ENCODE measurements at places on chromosomes 16 and 17.

DNA sequence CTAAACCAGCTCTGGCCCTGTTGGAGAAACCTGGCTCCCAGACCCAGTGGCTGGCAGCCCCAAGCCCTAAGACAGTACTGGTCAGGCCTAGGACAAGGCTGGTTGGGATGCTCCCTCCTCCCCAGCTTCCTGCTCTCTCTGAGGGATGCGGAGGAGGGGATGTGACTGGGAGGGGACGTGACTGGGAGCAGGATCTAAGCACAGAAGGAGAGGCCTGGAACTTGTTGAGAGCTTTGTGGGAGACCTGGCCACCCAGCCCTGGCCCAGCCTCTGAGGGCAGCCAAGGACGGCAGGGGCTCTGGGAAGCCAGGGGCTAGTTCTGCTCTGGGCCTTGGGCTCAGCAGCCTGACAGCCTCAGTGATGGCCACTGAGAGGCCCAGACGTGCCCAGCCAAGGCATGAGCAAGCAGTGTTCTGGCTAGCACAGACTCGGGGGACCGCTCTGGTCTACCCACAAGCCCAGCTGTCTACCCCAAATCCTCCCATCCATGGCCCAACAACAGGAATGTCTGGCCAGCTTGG lies 22.8 kb downstream of the ATP6V0D1 start:
- no peak for DNase-seq

DNA sequence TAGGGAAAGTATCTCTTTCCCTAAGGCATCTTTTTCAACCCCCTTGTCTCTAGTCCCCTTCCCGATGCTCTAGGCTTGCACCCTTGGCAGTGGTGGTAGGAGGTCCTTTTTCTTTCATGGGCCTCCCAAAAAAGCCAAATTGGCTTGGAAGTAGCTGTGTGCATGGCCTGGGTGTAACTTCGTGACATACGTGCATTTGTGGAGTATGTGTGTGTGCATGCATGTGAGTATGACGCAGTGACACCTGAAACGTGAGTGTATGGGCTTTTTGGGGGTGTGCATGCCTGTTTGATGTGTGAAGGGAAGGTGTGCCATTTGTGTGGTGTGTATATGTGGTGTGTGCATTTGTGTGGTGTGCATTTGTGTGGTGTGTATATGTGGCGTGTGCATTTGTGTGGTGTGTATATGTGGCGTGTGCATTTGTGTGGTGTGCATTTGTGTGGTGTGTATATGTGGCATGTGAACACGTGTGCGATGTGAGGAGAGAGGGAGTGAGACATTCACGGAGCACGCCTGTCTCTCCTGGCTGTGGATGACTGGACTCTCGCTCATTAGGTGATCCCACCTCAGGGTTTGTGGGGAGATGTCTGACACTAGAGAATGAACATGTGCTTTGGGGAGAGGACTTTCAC lies 15.7 kb downstream of the IGFBP4 start:
- DNase-seq: no peak

DNA sequence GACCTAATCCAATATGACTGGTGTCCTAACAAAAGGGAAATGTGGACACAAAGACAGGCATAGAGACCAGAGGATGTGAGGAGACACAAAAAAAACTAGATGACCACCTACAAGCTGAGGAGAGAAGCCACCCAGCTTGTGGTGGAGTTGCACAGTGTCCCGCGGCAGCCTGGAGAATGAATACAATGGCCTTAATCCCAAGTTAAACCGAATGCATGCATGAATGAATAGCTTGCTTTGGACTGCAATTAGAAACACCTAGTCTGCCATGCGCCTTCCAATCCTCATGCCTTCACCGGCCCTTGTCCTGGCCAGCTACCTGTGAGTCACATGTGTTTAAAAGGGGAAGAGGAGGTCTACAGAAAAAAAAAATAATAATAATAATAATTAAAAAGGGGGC lies 72.0 kb downstream of the CNGB1 start:
- no peak for DNase-seq

DNA sequence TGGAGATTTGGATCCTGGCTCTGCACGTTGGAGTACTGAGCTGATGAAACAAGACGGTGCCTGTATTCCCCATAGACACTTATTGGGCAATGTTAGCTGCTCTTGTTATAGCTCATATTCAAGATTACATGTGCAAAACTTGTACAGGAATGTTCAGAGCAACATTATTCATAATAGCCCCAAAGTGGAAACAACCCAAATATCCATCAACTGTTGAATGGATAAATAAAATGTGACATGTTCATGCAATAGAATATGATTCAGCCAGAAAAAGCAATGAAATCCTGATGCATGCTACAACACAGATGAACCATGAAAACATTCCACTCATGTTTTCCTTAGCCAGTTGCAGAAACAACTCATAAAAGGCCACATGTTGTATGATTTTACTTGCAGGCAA lies 5.7 kb upstream of the SDR42E1 start:
- DNase-seq: no peak

DNA sequence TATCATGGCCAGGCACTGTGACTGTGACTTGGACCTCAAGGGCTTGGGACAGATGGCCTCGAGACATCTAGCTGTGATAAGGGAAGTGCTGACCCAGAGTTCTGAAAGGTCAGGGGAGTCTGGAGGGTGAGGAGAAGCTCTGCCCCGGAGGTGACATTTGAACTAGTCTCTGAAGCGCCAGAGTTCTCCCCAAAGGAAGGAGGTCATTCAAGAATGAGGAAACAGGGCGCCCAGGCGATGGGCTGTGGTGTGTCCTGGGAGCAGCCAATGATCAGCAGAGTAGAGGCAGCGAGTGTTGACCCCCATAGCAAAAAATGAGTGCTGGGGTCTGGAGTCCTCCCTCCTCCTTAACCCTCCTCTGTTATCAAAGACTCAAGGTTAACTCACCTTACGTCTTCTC lies 4.9 kb downstream of the STARD3 start:
- DNase-seq: no peak

DNA sequence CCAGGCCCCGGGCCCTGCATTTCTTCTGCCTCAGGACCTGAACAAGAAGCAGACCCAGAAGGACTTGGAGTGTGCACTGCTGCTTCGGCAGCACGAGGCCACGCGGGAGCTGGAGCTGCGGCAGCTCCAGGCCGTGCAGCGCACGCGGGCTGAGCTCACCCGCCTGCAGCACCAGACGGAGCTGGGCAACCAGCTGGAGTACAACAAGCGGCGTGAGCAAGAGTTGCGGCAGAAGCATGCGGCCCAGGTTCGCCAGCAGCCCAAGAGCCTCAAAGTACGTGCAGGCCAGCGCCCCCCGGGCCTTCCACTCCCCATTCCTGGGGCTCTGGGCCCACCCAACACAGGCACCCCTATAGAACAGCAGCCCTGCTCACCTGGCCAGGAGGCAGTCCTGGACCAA lies 9.2 kb downstream of the HIRIP3 start:
- no peak for DNase-seq

GRCh38 chr17:17959520-17960361 lies 12.5 kb downstream of the TOM1L2 start:
- DNase-seq: no peak

- peak; percentile 78 for DNase-seq
Measured at GRCh38 chr16:30934827-30935557, 11.6 kb downstream of the FBXL19 start.

- peak; percentile 21 for DNase-seq
Measured at GRCh38 chr17:20141198-20141972, 132.2 kb downstream of the SPECC1 start.

DNA sequence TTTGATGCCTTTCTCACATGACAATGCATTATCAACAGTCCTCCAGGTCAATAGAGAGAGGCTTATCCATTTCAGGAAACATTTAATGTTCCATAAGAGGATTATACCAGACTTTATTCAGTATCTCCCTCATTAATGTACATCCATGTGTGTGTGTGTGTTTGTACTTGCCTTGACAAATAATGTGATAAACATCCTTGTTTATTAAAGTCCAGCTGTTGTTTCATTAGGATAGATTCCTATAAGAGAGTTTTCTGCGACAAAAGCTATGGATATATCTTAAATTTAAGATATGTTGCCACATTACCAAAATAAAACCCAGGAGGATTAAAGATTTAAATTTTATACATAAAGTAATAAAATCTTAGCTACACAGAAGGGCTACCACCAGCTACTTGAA lies 492.6 kb downstream of the TOX3 start:
- no peak for DNase-seq

DNA sequence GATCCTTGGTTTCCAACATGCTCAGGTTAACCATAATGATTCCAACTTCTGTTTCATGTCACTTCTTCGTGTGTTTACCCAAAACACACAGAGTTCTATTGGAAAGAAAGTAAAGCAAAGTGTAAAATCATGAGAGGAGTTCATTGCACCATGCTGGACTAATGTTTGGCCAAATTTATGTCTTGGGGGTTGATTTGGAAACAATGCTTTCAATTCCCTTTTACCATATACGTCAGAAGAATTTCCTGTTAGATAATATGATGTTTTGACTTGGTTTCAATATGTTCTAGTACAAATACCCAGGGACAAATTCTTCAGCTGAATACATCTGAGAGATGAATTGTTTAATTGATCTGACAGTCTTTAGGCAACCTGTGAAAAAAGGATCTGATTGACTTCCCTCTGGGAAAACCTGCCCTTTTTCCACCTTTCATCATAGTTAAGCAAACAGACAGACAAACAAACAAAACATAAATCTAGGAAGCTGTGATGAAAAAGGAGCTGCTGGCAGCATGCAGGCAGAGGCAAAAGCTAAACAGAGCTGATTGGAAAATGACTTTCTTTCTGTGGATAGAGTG lies 26.0 kb upstream of the MPHOSPH6 start:
- DNase-seq: no peak

DNA sequence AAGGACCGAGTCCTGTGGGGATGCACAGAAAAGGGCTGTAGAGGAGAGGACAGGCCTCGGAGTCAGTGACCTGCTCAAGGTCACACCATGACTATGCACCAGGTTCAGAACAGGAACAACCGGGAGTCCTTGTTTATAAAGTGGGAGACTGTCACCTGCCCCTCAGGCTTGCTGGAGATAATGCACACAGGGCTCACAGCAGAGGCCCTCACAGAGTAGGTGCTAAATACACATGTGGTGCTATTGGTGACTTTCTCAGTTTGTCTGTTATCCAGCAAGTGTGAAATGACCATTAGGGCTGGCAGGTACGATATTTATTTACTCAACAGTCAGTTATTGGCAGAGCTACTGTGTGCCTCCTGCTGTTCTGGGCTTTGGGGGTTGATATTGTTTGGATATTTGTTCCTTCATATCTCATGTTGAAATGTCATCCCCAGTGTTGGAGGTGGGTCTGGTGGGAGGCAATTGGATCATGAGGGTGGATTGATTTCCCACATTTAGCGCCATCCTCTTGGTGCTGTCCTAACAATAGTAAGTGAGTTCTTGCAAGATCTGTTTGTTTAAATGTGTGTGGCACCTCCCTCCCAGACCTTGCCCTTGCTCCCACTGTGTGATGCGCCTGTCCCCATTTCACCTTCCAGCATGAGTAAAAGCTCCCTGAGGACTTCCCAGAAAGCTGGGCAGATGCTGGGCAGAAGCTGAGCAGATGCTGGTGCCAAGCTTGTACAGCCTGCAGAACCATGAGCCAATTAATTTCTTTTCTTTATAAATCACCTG lies 162.1 kb upstream of the MPHOSPH6 start:
- no peak for DNase-seq

GRCh38 chr16:2243031-2243528 lies 6.8 kb downstream of the DNASE1L2 start:
- DNase-seq: peak; percentile 60

DNA sequence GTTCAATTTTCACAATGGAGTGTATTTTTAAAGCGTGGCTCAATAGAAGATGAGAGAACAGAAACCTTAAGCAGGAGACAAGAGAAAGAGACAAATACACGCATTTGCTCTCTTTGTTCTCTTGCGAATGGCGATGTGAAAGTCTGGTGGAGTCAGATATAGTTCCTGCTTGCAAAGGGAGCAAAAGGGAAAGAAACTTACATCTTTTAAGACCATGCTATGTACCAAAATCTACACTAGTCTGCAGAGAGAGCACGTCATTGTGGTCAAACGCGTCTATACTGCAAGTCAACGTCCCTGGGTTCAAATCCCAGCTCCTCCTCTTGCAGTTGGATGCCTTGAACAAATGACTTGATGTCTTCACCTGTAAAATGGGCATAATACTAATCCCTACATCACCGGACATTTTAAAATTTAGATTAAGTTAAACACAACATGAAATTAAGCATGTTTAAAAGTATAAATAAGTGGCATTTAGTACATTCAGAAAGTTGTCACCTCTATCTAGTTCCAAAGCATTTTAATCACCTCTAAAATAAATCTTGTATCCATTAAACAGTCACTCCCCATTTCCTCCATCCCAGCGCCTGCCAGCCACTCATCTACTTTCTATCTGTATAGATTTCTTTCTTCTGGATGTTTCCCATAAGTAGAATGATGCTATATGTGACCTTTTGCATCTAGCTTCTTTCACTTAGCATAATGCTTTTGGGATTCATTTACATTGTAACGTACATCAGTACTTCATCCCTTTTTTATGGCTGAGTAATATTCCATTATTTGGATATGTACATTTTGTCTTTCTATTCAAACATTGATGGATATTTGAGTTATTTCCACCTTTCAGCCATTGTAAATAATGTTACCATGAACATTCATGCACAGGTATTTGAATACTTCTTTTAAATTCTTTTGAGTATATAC lies 406.9 kb downstream of the TMEM114 start:
- no peak for DNase-seq

GRCh38 chr16:88295671-88296436 lies 86.9 kb upstream of the ZNF469 start:
- DNase-seq: no peak

GRCh38 chr17:45441526-45442310 lies 9.0 kb upstream of the ARHGAP27 start:
- no peak for DNase-seq

DNA sequence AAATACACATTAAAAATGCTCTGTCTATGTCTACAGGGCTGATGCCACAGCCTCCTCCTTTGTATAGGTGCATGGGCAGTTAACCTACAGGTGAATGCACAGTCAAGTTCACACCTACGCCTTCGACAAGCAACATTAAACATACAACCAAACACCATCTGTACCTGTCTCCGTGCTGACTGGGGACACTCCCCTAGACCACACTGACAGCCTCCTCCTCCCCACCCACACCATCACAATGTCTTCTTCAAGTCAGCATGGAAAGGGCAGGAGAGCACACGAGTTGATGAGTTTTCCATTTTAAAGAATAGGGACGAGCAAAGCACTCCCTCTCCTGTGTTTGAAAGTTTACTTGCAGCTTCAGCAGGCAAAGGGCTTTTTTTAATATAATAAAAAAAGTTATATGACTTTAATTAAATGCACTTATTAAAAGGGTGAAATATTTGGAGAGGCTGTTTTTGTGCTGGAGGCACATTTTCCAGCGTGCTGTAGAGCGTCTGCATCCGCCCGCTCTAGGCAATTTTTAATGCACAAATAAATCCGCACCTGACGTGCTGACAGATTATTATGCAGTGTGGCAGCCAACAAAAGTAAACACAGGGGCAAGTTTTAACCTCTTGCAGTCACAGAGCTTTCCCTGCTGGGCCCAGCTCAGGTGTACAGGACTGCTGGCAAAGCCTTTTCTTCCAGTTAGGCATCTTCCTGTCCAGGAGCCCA lies 367.9 kb downstream of the SOX9 start:
- DNase-seq: no peak

GRCh38 chr17:18261146-18261515 lies 669 bp downstream of the MIEF2 start:
- DNase-seq: peak; percentile 75

Measured in iPS-NIHi11 (cell line).